ENCODE measurements at places on chromosomes 5 and 9.

GRCh38 chr9:80410106-80410505 is 838.3 kb downstream of the TLE4 start:
- DNase-seq = no peak

DNA sequence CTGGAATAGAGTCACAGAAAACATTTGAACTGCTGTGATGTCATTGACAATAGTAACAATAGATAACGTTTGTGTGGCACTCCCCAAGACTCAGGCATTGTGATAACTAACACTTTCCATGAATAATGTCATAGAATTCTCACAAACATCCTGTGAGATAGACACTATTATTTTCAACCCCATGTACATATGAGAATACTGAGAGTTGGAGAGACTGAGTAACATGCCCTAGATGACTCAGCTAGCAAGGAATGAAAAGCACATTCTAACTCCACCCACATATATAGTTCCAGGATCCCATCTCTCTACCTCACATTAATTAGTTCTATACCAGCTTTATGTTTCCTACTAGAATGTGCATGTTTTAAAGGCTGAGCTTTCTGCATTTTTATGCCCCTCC is 71.4 kb downstream of the ASTN2 start:
- DNase-seq = no peak

- DNase-seq = no peak
Observed at GRCh38 chr5:33827885-33828284, 63.9 kb downstream of the ADAMTS12 start.

- DNase-seq = no peak
Observed at GRCh38 chr5:10581867-10582511, 18.1 kb downstream of the ANKRD33B start.

- peak; percentile 31 for DNase-seq
Observed at GRCh38 chr9:133421615-133422542, at the start of gene ADAMTS13. TSS of gene ADAMTS13 (plus strand) at chr9:133422367. CDS start at chr9:133422444, 77 bp downstream.

DNA sequence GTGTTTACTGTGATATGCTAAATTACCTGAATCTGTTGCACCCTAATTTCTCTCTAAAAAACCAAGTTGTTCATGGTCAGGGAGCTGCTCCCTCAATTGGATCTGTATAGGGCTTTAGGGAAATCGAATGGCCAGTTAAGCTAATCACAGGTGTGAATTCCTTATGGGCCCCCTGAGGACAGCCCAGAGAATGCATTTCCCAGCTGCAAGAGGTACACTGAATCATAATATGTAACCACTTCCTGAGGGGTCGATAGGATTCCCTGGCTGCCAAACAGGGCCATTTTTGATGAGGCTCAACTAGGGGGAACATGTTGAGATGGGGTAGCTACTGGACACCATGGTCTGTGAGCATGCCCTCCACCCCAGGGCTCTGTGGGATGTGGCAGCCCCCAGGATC is 478.6 kb downstream of the CCDC171 start:
- no peak for DNase-seq

GRCh38 chr5:32443541-32444430 is 754 bp downstream of the ZFR start:
- peak; percentile 67 for DNase-seq

Data from CD4-positive, alpha-beta T cell treated with Interleukin-10 for 1 hour (primary cell).